Coronary artery (tissue), 2 donors: ENCODE measurements at places on chromosomes 5 and 9.
A peak's percentile ranks its signal among the peaks of the same experiment; 100 is the strongest.

- DNase-seq: no peak
Observed at GRCh38 chr5:137833463-137833862, 34.2 kb upstream of the MYOT start.

DNA sequence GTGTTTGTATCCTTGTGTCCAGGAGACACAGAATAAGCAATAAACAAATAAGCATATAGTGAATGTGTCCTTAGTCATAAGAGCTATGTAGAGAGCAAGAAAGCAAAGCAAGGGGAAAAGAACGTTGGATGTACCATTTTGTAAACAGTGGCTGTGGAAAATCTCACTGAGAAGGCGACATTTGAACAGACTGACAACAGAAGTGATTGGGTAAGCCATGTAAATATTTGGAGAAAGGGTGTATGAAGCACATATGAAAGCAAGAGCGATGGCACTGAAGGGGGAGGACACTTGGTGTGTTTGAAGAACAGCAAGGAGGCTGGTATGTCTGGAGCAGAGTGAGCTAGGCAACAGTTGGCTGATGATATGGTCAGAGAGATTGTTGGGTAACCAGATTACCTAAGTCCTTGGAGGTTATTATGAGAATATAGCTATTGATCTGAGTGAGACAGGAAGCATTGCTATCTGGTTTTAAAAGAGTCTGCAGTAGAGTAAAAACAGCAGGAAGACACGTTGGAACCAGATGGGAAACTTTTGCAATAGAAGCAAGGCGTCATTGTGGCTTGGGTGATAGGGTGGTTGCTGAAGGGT, 115.5 kb upstream of the IL7R start:
- DNase-seq: no peak

DNA sequence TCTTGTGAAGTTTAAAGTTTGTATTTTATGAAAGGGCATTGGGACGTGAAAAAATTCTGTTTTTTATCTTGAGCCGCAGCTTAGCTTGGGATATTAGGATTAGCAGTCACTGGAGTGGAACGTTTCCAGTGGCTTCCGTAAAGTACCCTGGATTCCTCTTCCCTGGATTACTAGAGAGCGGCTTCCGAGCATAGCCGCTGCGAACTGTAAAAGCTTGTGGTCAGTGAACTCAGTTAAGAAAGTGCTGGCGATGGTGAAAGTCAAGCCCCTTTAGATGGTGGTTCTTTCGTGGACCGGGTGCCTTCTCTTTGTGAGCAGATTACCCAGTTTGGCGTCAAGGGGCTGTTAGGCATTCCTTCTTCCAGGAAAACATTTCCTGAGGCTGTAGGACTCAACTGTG, 168.1 kb downstream of the KDM4C start:
- DNase-seq: no peak

DNA sequence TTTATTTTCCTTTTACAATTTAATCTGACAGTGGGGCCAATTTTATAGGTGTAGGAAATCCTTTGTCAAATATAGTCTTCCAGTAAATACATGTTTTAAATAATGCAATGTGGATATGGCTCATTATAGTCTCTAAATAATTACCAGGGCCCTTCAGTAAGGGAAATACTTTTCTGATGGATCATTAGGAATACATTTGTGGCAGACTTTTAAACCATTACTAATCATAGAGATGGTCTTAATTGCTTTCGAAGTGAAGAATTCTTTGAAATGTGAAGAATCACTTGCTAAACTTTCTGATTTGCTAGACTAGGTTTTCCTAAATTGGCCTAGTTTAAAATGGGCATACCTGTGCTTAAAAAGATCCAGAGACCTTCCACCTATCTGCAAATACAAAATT, 105.6 kb upstream of the ELL2 start:
- DNase-seq: no peak

GRCh38 chr9:132881826-132882225, 3.1 kb downstream of the SPACA9 start:
- no peak for DNase-seq

DNA sequence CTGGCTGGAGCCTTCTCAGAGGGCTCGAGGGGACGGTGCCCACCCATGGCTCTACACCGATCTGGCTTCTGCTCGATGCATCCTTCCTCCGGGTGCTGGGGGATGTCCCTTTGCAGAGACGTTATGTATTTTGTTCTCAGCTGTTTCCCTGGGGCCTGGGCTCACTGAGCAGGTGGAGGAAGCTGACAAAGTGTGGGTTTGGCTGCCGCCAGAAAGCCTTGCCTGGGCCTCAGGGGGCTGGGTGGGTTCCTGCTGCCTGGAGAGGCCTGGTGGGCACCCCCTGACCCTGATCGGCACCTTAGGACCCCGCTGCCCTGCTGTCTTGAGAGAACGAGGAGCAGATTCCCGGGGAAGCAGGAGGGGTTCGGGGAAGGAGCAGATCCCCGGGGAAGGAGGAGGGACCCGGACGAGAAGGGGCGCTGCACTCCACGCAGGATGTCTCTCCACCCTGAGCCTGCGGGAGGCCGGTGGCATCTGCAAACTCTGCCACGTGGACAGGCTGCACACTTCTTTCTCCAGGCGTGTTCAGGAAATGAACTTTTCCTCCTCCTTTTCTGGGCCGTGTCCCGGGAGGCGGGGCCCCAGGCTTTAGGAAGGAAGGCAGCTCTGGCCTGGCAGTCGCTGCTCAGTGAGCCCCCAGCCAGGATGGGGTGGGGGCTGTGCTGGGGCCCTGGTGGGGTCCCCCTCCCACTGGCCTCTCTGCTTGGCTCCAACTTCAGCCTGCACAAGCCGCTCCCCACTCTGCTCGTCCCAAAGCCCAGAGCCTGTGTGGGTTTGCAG, 148.9 kb downstream of the RXRA start:
- no peak for DNase-seq

DNA sequence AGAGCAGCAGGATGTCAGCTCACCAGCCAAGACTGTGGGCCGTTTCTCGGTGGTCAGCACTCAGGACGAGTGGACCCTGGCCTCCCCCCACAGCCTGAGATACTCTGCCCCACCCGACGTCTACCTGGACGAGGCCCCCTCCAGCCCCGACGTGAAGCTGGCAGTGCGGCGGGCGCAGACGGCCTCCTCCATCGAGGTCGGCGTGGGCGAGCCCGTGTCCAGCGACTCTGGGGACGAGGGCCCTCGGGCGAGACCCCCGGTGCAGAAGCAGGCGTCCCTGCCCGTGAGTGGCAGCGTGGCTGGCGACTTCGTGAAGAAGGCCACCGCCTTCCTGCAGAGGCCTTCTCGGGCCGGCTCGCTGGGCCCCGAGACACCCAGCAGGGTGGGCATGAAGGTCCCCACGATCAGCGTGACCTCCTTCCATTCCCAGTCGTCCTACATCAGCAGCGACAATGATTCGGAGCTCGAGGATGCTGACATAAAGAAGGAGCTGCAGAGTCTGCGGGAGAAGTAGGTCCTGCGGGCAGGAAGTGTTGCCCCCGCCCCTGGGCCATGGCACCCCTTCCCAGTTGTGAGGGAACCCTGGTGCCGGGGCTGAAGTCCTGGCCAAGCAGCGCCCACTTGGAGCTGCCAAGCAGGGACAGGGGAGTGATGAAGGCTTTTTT, 108.9 kb downstream of the WNK2 start:
- DNase-seq: no peak

GRCh38 chr9:136225366-136225747, 20.3 kb downstream of the QSOX2 start:
- DNase-seq: no peak

- no peak for DNase-seq
Observed at GRCh38 chr5:11564706-11565105, 339.5 kb downstream of the CTNND2 start.

GRCh38 chr9:32828861-32829260, 45.5 kb downstream of the TMEM215 start:
- DNase-seq: no peak

DNA sequence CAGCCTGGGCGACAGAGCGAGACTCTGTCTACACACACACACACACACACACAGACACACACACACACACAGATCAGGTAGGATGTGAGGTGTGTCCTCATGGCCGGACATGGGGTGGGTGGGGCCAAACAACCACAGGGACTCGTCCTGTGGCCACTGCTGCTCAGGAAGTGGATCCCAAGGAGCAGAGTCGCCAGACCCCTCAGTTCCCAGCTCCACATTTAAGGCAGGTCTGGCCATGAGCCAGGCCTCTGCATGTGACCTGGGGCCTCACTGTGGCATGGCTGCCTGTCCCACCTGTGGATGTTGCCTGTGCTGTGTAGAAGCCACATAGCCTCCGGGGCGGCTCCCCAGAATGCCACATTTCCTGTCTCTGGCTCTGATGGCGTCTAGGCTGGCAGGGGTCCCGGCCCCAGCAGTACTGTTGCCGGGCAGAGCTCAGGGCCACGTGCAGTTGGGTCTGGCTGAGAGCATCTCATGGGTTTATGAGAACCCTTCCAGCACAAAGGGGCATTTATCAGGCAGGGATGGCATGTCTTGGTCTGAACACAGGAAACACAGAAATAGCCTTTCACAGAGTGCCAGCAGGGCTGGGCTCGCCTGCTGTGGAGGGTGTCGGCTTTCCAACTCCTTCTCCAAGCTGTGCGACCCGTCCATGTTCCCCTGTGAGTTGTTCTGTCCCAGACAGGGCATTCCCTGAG, 9.9 kb upstream of the NINJ1 start:
- DNase-seq: no peak

DNA sequence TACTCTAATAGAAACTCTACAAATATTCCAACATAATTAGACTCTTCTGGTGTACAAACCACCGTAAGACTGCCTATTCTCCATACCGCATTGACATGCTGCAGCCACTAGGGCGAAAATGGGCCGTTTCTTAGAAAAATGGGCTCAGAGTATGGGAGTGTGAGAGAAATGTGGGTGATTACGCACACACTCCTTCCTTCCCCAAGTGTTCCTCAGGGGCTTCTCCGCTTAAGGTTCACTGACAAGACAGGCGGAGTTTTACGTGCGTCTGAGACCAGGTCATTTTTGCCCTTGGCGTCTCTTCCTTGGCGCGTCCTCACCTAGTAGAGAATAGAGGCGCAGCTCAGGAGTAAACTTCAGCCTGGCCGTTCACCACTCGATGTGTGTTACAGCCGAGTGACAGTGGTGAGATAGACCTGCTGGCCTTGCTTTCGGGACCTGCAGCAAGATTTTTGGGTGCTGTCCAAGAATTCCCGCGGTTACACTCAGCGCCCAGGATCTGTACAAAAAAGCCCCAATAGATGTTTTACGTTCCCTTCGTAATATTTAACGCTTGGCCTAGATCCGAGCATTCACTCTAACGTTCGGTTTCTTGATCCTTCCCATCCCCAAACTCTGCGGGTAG, 1.8 kb upstream of the NTRK2 start:
- no peak for DNase-seq

DNA sequence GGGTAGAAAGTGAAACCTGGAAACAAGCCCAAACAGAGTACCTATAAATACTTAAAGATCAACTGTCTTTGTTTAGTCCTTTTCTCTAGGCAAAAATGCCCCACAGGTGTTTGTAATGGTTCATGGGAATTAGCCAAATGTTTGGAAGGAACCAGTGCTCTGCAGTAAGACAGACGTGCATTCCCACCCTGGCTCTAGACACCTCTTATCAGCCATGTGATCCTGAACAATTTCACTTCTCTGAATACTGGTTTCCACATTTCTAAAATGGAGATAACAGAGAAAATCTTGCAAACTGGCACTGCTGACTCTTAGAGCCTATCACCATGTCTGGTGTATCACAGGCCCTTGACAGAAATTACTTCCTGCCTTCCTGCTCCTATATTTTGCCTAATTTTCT, 30.0 kb downstream of the GLIS3 start:
- DNase-seq: no peak

DNA sequence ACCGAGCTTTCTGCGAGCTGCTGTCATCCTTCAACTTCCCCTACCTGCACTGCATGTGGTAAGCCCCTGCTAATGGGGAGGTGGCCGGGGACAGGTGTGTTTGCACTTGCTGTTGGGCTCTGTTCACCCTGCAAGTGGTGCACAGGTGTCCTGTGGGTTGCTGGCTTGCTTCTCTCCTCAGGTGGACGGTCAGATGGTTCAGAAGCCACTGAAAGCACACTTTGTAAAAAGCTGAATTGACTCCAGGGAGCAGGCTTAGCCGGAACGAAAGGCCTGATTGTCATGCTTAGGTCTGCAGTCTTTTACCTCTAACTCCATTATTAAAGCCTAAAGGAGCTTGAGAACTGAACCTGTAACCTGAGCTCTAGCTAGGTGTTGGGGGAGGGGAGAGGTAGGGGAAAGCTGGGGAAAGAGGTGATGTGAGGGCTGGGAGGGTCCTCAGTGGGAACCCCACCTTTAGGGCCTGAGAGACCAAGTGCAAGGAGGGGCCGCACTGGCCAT, 37.6 kb downstream of the ACER2 start:
- no peak for DNase-seq

DNA sequence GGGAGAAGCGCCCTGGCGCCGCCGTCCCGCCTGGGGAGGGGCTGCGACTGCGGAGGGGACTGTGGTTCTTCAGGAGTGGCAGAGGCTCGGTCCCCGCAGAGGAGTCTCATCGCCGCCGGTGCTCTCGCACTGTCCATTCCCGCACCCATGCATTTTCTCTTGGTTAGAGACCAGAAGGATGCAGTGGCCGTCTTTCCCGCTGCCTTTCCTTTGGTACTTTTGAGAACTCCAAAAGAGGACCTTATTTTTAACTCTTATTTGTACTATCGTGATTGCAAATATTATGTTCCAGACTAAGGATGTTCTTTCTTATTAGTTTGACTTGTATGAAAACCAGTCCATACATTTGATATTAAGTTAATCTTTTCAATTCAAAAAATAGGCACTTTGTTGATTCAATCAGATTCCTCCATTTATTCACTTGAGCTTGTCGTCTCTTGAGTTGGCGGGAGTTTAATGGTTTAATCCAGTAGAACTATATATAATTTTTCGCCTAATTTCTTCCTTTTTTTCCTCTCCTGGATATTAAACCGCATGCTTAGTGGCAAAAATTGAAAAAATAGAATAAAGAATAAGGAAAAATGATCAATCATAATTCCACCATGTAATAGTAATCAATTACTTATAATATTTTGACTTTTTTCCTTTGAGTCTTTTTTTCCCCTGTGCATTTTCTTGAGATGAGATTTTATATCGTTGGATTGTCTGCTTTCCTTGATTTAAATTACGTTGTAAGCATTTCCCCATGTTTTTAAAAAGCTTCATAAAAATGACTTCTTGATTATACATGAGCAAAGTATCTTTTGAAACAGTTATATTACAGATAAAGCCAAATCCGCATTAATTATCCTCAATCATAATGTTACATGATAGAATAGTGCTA, 861 bp downstream of the ZFYVE16 start:
- DNase-seq: no peak

DNA sequence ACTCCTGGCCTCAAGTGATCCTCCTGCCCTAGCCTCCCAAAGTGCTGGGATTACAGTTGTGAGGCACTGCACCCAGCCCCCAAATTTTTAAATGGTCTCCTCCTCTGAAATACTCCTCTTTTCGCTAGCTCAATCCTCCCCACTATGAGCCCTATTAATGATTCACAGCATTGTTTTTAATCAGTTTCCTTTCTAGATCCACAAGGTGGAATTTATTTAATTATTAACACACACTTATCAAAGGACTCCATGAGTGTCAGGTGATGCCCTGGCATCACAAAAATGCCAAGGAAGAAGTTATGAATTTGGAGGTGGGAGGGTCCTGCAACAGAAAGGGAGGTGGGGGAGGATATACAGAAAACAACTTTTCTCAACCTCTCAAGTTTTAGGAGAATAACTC, 806.5 kb downstream of the PRELID2 start:
- DNase-seq: no peak

- peak; percentile 87 for DNase-seq
Observed at GRCh38 chr9:114250235-114250568, 72.7 kb upstream of the ORM1 start.

GRCh38 chr5:5089895-5090649, 50.1 kb upstream of the ADAMTS16 start:
- no peak for DNase-seq
